ENCODE measurements at places on chromosomes 7 and 10.

GRCh38 chr10:77247031-77247990, 390.3 kb downstream of the KCNMA1 start:
- DNase-seq = no peak

- no peak for DNase-seq
These were observed 112.1 kb downstream of the LMBR1 start for GRCh38 chr7:156780724-156781455.

DNA sequence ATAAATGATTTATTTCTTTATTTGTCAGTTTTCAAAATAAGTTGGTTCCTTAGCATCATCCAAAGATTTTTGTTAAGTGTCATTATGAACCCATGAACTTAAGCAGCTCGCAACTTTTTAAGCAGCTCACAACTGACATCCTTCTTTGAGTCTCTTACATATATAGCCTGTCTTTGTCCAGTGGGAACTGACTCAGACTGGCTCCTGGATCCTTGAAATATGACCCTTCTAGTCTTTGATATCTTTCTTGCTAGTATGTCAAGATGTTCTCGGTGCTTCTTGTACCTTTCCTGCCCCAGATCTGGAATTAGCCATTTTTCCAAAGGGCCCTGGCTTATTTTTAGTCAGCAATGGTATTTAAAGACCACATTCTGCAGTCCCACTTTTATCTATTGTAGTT, 53.9 kb upstream of the ARID5B start:
- DNase-seq = no peak

GRCh38 chr7:149853157-149853556, 15.0 kb downstream of the ZNF862 start:
- DNase-seq = no peak

DNA sequence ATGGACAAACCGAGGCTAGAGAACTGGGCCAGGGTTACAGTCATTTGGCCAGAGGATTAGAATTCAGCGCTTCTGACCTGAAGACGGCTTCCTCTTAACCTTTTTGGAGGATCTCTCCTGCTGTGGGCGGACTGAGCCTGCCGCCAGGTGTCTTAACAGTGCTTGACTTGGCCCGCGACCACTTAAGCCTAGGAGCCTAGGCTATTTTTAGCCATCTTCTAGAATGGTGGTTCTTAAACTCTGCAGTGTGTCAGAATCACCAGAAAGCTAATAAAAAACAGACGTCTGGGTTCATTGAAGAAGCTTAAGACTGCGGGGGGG, 722 bp downstream of the MDH2 start:
- no peak for DNase-seq

GRCh38 chr7:115359119-115359518, 437.2 kb downstream of the MDFIC start:
- DNase-seq = no peak

DNA sequence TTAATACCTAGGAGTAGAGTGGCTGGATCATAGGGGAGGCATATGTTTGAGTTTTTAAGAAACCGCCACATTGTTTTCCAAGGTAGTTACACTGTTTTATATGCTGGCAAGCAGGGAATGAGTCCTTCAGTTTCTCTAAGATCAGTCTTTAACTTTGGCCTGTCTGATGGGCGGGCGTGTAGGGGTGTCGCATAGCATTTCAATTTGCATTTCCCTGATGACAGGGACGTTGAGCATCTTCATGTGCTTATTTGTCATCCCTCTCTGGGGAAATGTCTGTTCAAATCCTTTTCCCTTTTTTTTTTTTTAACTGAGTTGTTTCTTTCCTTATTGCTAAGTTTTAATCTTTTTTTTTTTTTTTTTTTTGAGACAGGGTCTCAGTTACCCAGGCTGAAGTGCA, 9.8 kb downstream of the MTG1 start:
- no peak for DNase-seq

- no peak for DNase-seq
These were observed 4.4 kb upstream of the RAMP3 start for GRCh38 chr7:45153233-45153632.

GRCh38 chr7:110142939-110143526, 947.9 kb upstream of the LRRN3 start:
- no peak for DNase-seq

DNA sequence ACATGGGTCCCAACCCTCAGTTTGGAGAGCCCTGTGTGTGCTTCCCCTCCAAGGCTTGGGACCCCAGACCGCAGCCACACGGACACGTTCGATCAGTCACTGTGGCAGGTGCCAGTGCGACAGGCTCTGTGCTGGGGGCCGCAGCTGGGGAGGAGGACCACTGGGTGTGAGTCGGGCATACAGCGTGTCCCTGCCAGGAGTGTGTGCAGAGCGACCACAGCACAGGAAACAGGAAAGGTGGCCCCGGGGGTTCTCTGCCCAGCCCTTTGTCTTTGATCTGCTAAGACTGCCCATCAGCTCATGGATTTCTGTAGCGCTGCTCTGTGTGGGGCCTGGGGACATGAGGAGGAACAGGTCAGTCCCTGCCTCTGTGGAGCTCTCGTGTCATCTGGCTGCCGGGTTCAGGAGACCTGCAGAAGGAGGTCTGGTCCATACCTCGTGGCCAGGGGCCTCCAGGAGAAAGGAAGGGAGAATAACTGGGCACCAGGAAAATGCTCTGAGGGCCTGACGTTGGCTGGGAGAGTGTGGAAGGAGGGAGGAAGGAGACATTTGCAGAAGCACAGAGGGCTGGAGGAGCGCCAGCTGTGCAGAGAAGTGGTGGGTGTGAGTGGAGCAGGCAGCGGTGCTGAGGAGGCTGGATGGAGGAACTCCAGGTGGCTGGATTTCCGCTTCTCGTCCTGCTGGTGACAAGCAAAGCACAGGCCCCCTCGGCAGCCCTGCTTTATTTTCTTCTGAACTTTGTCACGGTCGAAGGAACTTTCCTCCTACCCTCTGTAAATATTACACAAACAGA, 4.1 kb downstream of the NUDT1 start:
- no peak for DNase-seq

- no peak for DNase-seq
These were observed 14.2 kb downstream of the DUSP5 start for GRCh38 chr10:110511734-110512449.

DNA sequence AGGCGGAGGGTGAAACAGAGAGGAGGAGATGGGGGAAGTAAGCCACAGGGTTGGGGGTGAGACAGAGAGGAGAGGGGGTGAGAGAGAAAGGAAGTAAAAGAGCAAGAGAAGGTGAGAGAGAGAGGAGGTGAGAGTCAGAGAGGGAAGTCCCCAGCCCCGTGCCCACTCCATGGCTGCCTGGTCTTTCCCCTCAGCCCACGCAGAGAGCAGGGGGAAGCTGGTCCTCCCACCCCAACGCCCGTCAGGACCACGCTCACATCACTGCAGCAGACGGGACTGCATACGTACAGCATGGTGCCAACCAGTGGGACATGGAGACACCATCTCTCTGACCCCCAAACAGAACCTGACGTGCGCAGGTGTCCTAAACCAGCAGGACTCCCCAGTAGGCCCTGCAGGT, 12.1 kb upstream of the PDGFA start:
- no peak for DNase-seq

- no peak for DNase-seq
These were observed 3.4 kb downstream of the BNIP3 start for GRCh38 chr10:131978366-131978765.

DNA sequence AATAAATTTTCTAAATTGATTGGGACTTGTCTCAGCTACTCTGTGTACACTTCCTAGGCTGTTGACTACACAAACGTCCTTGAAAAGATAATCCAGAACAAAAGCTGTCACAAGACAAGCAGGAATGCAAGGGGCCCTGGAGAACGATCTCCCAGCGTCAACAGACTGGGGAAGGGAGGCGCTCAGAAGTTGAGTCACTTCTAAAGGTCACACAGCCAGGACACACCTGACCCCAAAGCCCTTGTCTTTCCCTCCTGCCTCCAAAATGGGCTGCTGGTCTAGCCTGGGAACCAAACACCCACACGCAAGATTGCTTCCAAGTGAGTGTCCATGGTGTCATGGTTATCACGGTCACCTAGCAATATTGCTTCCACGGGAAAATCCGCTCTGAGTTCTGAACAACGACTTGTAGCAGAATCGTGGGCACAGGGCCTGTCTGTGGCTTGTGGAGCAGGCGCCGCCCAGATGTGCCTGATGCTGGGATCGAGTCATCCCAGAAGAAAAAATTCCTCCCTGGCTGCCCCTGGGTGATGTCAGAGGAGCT, 49.8 kb downstream of the SPOCK2 start:
- DNase-seq = no peak

- DNase-seq = no peak
These were observed 1.5 kb downstream of the PLEKHA8 start for GRCh38 chr7:30029696-30030095.

GRCh38 chr10:15361131-15361530, 10.0 kb downstream of the FAM171A1 start:
- DNase-seq = no peak

DNA sequence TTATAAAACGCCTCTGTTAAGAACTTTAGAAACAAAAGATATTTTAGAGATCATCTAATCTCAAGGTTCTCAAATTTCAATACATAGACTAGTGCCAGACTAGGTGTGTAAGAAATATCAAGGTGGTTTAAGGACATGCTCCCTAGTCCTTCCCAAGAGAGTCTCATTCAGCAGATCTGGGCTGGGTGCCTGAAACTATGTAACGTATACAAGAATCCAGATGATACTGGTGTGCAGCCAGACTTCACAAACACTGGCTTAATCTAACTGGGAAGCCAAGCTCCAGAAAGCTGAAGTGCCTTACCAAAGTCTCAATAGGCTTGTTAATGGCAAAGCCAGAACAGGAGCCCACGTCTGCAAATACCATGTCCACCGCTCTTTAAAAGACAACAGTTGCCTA, 105.0 kb upstream of the AMPH start:
- DNase-seq = peak; percentile 91

- DNase-seq = no peak
These were observed 26.1 kb downstream of the IL15RA start for GRCh38 chr10:5951167-5951711.

DNA sequence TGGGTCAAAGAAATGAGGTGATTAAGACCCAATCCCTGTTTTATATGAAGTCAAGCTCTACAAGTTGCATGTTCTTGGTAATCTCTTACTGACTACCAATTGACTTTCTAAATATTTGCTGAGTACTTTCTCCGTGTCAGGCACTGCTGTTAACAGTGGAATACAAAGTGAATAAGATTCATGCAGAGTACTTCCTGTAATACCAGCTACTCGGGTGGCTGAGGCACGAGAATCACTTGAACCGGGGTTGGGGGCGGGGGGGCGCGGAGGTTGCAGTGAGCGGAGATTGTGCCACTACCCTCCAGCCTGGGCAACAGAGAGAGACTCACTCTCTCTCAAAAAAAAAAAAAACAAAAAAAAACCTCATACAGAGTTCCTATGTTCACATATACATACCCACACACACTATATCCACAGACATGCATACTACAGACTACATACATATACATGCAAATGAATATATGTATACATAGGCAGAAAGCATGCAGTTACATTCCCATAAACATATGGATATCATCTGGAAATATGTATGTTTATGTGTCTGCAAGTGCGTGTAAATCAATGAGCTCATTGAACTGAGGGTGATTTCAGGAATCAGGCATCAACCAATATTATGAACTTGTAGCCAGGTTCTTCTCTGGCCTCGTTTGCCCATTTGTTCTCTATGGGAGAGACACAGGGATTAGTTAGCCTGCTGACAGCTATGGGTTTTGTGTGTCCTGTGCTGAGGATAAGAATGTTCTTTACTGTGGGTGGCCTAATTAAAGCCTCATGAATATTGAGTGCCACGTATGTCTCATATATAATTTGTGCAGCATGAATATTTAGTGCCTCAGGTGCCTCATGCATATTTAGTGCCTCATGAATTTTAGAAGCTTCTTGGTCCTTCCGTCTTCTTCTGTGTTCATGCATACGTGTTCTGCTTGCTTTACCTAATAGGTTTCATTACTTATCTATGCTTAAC, 73.9 kb downstream of the BICC1 start:
- no peak for DNase-seq

- DNase-seq = no peak
These were observed 74.2 kb upstream of the CYTH3 start for GRCh38 chr7:6346581-6346980.

DNA sequence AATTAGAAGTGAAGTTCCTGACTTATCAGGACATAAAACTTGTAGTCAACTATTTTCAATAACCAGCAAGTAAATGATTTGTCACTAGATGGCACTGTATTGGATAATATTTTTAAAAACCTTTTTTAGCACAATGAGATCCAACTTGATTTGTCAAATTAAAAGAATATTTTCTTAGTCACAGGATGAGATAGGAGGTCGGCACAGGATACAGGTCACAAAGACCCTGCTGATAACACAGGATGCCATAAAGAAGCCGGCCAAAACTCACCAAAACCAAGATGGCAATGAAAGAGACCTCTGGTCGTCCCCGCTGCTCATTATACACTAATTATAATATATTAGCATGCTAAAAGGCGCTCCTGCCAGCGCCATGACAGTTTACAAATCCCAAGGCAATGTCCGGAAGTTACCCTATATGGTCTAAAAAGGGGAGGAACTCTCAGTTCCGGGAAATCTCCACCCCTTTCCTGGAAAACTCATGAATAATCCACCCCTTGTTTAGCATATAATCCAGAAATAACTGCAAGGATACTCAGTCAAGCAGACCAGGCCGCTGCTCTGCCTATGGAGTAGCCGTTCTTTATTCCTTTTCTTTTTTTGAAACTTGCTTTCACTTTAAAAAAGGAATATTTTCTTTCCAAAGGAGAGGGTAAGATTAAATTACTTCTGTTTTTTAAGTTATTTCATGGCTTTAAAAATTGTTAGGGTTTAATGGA, 255.7 kb upstream of the MKLN1 start:
- no peak for DNase-seq

- no peak for DNase-seq
These were observed 55.0 kb downstream of the PODXL start for GRCh38 chr7:131501422-131501821.

GRCh38 chr10:114437473-114438292, 33.4 kb upstream of the AFAP1L2 start:
- DNase-seq = no peak

DNA sequence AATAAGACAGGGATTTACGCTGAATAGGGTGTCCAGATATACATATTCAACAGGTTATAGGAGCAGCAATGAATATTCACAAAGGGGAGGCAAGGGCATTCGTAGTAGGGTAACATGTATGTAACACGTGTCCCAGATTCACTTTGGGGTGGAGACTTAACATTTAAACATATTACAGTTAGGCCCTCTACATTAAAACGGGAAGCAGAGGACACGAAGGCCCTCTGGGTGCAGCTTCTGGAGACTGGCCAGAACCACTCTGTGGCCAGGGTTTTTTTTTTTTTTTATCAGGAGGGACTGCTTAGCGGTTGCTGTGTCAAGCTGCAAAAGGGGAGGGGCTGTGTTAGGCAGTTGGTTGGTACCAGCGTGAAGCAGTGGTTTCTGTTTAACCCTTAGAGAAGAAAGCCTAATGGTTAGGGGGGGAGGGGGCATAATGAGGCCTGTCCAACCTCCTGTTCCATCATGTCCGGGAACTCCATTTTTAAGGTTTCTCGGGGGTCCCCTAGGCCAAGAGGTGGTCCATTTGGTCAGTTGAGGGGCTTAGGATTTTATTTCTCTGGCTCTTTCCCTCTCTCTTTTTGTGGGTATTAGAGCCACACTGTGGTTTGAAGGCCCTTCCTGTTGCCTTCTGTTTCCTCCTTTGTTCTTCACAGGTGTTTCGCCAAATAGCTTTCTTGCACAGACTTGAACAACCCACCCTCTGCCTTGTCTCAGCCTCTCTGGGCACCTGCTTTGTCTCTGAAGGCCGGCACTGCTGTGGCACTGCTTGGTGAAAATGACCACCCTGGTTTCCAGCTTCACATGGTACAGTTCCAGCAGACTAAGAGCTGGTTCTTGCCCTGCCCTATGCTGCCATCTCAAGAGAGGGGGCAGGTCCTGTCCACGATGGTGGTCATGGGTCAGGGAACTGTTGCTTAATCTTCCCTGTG, 26.4 kb downstream of the PRF1 start:
- no peak for DNase-seq

- DNase-seq = no peak
These were observed 178.6 kb downstream of the EMX2 start for GRCh38 chr10:117720931-117721835.

Measured in LNCaP clone FGC (cell line).